Dermis microvascular lymphatic vessel endothelial cell (primary cell): ENCODE measurements at places on chromosomes 7 and 10. TPM values are rescaled to one million over a fixed set of nuclear protein-coding genes. Genes with fewer than 3 reads are reported as not detected.

ZNF425 gene
- 1.5 and 2.5 TPM in 2 replicates for total RNA-seq

TEX36 gene
- not detected in 2 replicates for total RNA-seq

SDK1 gene
- 0.39 and 2.1 TPM in 2 replicates for total RNA-seq

FXYD4 gene
- not detected in 2 replicates for total RNA-seq

MRLN gene
- not detected in 2 replicates for total RNA-seq

DUSP5 gene
- 34.1 and 41.1 TPM in 2 replicates for total RNA-seq

PRSS37 gene
- not detected in 2 replicates for total RNA-seq

CYP3A7 gene
- not detected in 2 replicates for total RNA-seq

ZPBP gene
- total RNA-seq, result not detected in 2 replicates

FLNC gene
- 130 and 133 TPM in 2 replicates for total RNA-seq

DNA sequence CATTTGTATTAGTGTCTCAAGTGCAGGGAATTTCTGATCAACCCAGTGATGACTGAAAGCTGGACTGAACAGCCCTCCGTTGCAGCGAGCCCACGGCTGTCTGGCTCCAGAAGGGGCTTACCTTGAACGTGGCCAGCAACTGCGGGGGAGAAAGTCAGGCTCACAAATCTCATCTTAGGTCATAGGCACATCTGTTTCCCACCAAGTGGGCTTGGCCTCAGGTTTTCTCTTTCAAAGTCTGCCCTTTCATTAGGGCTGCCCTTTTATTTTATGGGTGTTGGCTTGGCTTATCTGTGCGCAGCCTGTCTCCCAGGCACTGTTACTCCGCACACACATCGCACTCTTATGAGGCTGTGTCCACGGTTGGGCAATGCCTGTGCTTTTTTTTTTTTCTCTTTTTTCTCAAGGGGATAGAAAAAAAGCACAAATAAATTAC lies 178.0 kb downstream of the JCAD start:
- no peak for DNase-seq

GRCh38 chr7:34038816-34039470 lies 133.6 kb downstream of the BMPER start:
- DNase-seq, result no peak

DNA sequence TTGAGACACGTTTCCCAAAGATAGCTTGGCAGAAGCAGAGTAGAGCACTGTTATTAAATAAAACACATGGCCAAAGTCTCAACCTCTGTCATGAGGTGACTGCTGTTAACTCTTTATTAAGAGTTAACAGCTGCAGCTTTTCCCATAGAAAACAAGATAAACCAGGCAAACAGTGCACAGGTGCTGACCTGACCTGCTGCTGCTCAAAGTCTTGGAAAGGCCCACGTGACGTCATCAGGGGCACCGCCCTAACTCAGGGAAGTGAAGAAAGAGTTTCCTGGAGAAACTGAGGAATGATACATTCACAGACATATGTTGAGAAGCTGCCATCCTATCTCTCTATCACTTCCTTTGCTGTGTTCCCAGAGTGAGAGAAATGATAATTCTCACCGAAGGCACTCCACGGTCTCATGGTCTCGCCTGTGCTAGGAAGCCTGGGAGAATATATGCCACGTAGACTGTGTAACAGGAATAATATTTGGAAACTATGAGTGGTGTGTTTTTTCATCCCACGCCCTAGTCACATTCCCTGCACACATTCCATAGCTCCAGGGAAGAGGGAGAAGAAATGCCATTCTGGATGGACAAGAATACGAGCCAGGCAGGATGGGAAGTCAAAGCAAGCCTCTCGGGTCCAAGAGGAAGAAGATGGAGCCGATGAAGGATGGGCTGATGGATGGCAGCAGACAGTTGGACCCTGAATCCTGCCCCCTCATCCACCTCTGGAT lies 146.2 kb upstream of the NFE2L3 start:
- DNase-seq, result no peak

DNA sequence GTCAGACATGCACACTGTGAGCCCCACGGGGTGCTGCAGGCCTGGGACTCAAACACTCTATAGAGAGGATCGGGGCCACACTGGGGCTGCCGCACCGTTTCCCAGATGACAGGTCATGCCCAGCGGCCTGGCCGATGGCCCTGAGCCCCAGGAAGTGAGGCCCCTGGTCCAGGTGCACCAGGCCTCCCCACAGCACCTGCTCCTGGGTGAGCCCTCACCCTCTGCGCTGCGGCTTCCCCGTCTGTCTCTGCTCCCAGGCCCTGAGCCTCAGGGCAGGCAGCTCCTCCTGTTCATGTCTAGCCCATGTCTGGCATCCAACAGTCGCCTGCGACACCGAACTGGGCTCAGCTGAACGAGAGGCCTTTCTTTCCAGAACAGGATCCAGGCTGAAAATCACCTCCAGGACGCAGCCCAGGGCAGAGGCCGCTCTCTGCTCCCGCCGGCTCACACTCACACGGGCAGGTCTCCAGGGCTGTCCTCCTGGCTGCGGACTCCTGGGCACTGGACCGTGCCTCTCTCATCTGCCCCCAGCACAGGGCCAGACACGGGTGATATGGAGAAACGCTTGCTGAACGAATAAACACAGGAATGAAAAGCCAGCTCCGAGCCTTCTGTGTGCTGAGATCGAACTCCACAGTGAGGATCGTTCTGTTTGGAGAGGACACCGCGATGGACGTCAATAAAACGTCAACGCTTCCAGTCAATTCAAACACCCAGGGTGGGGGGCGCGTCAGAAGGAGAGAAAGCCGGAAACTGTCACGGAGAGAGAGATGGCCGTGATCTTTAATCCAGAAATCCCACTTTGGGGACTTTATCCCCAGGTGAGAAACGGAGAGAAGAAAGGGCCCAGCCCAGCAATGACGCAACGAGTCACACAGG lies 202.4 kb downstream of the ELFN1 start:
- DNase-seq, result no peak

- DNase-seq, result no peak
Measured at GRCh38 chr7:22998519-22998896, 15.4 kb downstream of the HYCC1 start.

DNA sequence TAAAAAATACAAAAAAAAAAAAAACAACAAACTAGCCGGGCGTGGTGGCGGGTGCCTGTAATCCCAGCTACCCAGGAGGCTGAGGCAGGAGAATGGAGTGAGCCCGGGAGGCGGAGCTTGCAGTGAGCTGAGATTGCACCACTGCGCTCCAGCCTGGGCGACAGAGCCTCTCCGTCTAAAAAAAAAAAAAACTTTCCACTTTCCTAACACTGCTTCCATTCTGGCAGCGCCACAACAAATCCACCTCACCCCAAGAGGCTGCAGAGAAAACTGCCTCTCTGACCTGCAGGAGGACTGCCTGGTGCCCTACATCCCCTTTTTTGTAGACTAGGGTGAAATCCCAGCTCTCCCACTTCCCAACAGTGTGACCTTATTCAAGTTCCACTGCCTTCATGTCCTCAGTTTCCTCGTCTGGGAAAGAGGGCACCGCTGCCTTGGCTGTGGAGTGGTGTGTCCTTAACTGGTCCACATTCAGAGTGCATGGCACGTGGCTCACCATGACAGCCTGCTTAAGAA lies 2.6 kb upstream of the MBL2 start:
- DNase-seq, result no peak

- DNase-seq, result no peak
Measured at GRCh38 chr10:131802156-131802915, 98.5 kb upstream of the PPP2R2D start.

DNA sequence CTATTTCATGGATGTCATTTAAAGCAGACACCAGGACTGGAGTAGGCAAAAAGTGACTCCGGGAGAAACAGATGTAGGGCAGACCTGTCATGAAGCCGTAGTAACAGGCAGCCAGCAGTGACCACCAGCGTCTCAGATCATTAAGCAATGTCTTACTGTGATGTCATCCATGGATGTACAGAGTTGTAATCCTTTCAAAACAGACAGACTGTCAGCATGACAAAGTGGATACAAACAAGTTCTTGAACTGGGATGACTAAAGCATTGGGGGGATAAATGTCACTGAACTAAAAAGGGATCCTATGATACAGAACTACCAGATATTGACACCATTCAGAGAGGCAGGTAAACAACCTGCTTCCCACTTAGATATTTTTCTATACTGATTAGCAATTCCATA lies 675.5 kb downstream of the PARD3 start:
- no peak for DNase-seq

DNA sequence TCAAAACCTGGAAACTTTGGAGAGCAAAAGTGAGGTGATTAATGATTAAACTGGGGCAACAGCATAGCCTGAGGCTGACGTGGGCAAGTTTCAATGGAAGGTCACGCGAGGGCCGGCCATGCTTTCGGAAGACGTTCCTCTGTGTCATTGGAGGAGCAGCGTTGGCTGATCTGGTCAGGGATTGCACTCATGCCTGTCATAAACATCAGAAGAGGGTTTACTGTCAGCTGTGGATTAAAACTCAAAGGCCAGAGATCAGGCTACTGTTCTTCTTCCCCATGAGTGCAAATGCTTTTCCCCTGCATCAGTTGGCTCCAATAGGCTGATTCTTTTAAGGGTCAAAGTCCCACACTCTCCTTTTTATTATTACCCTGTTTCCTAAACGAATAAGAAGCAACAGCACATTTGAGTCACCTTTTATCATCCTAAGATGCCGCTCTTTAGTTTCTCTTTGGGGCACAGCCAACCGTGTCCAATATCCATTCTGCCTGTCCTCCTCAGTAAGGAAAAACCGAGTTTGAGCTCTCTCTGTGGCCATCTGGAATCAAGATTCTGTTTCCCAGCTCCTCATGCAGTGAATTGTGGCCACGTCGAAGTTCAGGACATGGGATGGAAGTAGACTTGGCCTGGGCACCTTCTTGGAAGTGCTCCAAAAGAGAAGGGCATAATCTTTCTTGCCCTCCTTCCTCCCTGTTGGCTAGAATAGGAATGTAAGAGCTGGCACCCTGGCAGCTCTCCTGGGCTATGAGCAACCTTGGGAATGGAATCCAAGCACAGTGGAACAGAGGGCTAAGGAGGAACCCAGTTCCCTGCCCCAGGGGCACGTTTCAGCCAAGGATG lies 62.5 kb upstream of the INSIG1 start:
- no peak for DNase-seq

- peak; percentile 34 for DNase-seq
Measured at GRCh38 chr7:121394709-121395140, 1.4 kb downstream of the FAM3C start.
